Activated CD8-positive, alpha-beta T cell treated with anti-CD3 and anti-CD28 coated beads for 36 hours (primary cell): ENCODE measurements at places on chromosomes 1 and 21. TPM values are rescaled to one million over a fixed set of nuclear protein-coding genes. Genes with fewer than 3 reads are reported as not detected.

GRCh38 chr1:191963781-191964455, 194.3 kb upstream of the RGS18 start:
- DNase-seq, result no peak

DNA sequence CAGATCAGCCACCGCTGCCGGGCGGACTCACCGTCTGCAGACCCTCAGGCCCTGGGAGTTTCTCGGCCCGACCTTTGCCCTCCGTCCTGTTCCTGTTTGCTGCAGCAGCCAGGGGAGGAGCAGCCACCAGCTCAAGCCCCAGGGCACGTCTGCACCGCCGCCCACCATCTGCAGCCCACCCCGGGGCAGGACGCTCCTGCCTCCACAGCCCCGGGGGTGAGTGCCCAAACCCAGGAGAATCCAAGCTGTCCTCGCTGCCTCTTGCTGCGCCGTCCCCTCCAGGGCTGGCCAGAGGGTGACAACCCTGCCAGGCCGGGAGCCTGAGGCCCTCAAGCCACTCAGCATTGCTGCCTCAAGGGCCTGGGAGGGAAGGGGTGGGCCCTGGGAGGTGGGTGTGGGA, 1.2 kb upstream of the SLC25A34 start:
- no peak for DNase-seq

GRCh38 chr1:217354895-217355294, 276.0 kb downstream of the GPATCH2 start:
- no peak for DNase-seq

DNA sequence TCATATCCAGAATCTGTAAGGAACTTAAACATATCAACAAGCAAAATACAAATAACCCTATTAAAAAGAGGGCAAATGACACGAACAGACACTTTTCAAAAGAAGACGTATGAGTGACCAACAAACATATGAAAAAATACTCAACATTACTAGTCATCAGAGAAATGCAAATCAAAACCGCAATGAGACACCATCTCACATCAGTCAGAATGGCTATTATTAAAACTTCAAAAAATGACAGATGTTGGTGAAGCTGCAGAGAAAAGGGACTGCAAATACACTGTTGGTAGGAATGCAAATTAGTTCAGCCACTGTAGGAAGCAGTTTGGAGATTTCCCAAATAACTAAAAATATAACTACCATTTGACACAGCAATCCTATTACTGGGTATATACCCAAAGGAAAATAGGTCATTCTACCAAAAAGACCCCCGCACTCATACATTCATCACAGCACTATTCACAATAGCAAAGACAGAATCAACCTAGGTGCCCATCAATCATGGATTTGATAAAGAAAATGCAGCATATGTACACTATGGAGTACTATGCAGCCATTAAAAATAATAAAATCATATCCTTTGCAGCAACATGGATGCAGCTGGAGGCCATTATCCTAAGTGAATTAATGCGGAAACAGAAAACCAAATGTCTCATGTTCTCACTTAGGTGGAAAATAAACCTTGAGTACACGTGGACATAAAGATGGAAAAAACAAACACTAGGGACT, 230.1 kb upstream of the RAB4A start:
- no peak for DNase-seq

DNA sequence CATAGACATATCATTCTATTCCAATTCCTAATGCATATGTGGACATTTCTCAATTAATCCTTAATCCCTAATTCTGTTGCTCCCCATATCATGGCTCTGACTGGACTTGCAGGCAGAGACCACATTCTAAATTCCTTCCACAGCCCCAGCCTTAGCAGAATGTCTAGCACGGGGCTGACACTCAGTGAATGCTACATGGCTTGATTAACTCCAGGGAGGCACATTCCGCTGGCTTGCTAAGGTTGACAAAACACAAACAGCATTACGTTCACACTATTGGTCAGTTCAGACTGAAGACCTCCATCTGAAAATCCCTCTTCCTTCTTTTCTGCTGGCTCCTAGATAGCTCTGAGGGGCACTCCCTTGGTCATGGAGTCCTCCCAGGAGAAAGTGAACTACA, 119.4 kb downstream of the ASTN1 start:
- no peak for DNase-seq

The TCEANC2 gene
- 11.2 TPM for total RNA-seq

DNA sequence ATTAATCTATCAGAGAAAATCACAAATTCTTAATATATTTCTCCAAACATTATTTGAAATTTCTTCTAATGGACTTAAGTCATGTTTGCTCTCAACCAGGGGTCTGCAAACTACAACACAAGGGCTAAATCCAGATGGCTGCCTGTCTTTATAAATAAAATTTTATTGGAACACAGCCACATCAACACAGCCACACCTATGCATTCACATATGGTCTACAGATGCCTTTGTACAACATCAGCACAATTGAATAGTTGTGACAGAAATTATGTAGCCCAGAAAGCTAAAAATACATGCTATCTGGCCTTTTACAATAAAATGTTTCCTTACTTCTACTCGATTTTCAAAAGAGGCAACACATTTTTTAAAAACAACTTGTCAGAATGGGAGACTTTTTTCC, 103.9 kb downstream of the DPYD start:
- DNase-seq, result no peak

DNA sequence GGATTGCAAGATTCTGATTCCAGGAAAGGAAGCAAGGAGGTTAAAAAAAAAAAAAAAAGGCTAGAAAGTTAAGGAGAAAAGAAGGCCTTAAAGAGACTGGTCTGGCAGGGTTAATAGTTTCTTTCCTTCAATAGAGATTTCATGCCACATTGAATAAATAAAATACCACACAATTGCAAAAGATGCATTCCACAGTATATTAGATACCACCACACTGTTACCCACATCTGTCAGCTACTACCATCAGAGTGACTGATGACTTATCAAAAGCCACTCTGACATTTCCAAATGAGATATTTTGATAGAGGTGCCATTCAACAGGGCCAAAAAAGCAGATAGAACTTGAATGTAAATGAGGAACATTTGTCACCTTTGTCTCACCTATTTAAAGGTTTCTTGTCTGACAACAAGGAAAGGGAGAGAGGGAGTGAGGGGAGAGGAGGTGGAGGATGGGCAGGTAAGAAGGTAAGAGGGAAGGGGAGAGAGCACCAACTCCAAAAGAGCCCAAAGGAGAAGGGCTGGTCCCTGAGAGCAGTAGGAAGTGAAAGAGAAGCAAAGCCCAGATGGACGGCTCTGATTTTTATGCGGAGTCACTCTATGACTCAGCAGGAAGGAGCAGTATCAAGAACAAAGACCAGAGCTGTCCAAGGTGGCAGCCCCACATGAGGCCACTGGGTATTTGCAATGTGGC, 38.3 kb downstream of the LRRN2 start:
- DNase-seq, result peak; percentile 44

The S100A2 gene
- total RNA-seq, result 0.50 TPM

The GNAI3 gene
- total RNA-seq, result 7.5 TPM

DNA sequence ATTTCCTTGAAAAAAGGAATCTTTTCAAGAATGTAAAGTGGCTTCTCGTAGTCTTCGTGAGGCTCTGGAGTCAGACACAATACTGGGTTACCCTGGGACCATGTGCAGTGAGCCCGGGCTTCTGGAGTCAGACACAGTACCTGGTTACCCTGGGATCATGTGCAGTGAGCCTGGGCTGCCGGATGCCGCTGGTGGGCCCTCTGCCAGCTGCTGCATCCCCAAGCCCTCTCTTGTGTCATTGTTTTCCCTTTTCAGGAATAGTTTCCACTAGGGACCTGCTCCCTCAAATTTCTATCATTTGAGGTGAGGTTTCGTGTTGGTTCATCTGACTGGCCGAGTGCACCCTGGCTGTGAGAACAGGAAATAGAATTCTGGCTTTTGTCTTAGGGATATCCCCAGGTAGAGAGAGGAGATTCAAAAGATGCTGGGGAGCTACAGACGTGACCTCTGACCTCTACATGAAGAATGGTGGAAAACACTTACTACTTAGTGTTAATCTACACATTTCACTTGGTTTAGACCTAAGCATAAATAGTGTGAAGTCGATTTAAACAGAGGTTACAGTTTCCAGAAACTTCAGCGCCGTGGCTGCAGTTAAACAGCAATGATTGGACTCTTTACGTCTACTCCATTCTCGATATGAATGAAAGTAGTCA, 10.6 kb downstream of the ADARB1 start:
- DNase-seq, result no peak

GRCh38 chr1:14350197-14350596, 248.3 kb upstream of the KAZN start:
- DNase-seq, result no peak

DNA sequence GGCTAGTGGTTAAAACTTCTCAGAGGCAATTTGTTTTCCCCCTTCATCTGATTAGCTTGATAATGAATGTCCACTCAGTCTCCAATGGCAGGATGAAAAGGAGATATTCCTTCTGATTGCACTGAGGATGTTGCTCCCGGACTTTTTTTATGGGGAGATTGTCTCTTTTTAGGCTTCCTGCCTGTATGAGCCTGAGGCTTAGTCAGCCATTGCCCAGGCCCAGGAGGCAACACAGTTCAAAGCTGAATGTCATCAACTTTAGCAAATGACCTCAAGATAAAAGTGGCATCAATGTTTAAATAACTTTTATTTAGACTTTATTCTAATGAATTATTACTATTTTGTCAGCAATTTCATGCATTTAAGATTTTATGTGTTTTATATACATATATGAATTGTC, 162.9 kb upstream of the PTBP2 start:
- no peak for DNase-seq

DNA sequence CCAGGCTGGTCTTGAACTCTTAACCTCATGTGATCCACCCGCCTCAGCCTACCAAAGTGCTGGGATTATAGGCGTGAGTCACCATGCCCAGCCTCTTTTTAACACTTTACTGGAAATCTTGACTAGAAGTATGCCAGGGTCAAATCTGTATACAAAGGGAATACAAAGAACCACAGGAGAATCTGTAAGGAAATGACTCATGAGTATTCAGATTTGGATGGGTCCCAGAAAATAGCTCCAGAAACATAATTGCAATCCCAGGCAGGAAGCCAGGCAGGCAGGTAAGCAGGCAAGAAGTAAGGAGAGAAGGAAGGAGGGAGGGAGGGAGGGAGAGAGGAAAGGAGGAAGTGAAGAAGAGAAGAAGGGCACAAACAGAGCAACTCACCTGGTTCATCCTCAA, 22.8 kb upstream of the TIAM1 start:
- no peak for DNase-seq

The PEX19 gene
- total RNA-seq, result 52.9 TPM

The NKAIN1 gene
- not detected for total RNA-seq

DNA sequence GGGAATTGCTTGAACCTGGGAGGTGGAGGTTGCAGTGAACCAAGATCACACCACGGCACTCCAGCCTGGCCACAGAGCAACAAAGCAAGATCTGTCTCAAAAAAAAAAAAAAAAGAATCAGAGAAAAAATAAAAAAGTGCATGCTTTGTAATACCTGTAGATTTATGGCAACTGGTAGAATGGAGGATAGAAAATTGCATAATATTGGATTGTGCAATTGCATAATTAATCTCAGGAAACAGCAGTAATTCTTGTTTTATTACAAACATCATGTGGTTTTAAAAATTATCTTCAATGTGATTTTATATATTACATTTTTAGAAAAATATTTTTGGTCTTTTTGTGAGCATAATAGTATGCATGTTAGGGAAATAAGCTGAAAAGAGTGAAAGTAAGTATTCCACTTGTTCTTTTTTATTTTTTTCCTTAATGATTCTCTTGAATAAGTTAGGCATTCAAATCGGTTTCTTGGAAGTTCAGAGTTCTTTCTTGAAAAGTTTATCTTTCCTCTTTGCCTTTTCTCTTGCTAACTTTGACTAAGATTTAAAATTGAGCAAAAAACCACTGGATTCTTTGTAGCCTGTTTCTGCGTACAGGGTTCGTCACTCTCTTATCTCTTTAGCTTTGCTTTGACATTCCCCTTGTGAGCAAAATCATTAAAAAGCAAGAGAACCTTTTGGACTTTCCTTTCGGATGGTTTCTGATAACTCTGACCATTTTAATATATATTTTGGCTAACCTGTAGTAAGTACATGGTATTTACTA, 127.5 kb upstream of the ADAMTS5 start:
- DNase-seq, result no peak

- no peak for DNase-seq
Observed at GRCh38 chr1:245058436-245058835, 96.3 kb upstream of the KIF26B start.

The CA14 gene
- not detected for total RNA-seq

- no peak for DNase-seq
Observed at GRCh38 chr1:241817956-241818612, 29.9 kb upstream of the EXO1 start.

DNA sequence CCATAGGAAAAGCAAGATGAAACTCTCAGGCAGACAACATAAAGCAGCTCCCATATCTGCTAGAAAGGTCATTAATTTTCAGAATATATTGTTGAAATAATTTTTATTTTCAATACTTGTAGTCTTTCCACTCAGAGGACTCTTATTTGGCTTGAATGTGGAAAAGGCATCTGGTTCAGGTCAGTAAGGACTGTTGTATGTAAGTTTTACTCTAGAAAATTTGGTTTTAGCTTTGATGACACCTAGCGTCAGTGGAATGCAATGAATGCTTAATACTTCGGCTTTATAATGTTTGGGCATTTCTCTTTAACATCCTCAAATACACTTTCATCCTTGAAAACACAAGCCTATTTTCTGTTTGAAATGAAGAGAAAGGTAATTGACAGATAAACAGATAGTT, 63.3 kb downstream of the LRRC40 start:
- DNase-seq, result no peak

- no peak for DNase-seq
Observed at GRCh38 chr21:39483917-39484316, 32.1 kb downstream of the SH3BGR start.

- DNase-seq, result no peak
Observed at GRCh38 chr1:31843506-31843905, 27.7 kb upstream of the SPOCD1 start.

The CD1B gene
- not detected for total RNA-seq

The VCAM1 gene
- total RNA-seq, result 0.83 TPM

- peak; percentile 59 for DNase-seq
Observed at GRCh38 chr1:58576325-58576726, 726 bp downstream of the TACSTD2 start.

DNA sequence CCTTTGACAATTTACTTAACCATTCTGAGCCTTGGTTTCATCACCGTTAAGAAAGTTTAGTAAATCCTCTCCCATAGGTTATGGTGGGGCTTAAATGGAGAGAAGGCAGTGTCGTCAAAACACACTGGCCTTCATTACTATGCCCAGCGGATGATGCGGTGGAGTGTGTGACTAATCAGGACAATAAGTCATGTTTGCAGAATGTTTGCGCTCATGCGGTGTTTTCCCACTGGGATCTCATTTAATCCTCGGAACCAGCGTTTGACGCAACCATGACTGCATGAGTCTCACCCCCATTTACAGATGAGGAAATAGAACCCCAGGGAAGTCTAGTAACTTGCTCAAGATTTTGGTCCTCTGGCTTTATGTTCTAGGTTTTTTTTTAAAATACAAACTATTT, 17.5 kb downstream of the SLC26A9 start:
- no peak for DNase-seq

- no peak for DNase-seq
Observed at GRCh38 chr1:207862241-207862787, 48.6 kb downstream of the CD34 start.

DNA sequence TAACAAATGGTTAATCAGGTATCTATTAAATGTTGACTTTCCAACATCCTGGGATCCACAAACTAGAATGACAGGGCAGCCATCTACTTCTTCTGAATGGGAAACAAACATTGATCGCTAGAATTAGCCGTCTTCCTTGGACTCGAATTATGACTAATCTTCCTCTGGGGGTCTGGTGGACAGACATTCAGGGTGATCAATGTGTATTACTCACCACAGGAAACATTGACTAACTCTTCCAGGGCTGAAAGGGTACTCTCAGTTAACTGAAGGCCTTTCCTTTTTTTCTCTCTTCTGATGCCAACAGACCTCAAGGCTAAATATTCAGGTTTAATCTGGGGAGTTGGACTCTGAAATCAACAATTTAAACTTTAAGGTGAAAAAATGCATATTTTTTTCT, 9.5 kb downstream of the NOL9 start:
- no peak for DNase-seq
